ENCODE measurements at places on chromosomes 1 and 21. TPM values are rescaled to one million over a fixed set of nuclear protein-coding genes. Genes with fewer than 3 reads are reported as not detected.

Gene MFAP2
- 25.9 TPM for total RNA-seq

Gene PIAS3
- 23.3 TPM for total RNA-seq

Gene CHRM3
- total RNA-seq: 0.29 TPM

Gene ARMH1
- 1.9 TPM for total RNA-seq

Gene ANXA9
- 0.48 TPM for total RNA-seq

Gene MROH7
- total RNA-seq: 2.4 TPM

- DNase-seq: no peak
Measured at GRCh38 chr1:231625975-231626534, 535 bp upstream of the DISC1 start.

GRCh38 chr1:77850082-77850481 is 38.3 kb upstream of the NEXN start:
- DNase-seq: no peak

DNA sequence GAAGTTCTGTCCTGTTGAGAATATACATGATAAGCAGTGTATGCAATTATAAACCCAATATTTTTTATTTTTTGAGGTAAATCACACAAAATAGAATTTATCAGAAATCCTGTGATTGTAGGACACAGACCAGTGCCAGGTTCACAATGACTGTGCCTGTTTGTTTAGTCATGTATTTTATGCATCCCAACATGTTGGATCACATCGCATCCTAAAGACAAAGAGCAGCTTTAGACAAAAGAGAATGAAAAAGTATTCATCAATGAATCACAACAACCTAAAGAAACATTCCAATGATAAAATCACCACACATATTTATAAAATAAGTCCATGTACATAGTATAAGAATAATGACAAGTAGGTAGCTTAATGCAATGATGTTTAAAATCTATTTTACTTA is 53.2 kb upstream of the LRRC8D start:
- DNase-seq: no peak

DNA sequence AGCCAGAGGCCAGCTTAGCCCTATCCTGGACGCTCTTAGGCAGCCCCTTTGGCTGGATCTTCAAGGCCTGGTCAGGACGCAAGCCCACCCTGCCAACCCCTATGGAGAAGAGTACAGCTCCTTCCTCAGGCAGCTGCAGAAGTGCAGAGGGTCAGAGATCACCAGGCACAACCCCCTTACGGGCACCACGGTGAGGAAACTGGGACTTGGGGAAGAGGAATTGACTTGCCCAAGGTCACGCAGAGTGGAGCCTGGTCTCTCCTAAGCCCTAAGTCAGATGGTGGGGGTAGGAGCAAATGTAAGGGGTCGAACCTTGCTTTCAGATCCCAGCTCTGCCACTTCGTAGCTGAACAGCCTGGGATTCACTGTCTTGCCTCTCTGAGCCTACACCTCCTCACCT is 3.7 kb downstream of the E2F2 start:
- DNase-seq: no peak

DNA sequence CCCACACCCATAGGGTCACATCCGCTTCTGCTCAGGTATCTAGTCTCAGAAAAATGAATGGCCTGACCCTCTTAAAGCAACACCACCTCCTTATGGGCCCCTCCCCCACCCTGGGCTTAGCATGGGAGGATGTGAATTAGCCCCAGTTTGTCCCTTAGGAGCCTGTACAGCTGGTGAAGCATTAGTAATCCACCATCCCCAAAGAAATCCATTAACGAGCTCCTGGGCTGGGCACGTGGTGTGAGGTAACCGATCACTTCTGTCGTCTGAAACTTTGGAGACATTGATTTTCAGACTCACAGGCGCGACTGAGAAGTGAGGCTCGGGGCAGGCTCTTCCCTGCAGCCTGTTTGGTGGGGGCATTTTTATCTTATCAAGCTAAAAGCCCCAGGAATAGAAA is 10.5 kb downstream of the RASSF5 start:
- no peak for DNase-seq

- DNase-seq: no peak
Measured at GRCh38 chr1:185936641-185937040, 202.4 kb downstream of the HMCN1 start.

DNA sequence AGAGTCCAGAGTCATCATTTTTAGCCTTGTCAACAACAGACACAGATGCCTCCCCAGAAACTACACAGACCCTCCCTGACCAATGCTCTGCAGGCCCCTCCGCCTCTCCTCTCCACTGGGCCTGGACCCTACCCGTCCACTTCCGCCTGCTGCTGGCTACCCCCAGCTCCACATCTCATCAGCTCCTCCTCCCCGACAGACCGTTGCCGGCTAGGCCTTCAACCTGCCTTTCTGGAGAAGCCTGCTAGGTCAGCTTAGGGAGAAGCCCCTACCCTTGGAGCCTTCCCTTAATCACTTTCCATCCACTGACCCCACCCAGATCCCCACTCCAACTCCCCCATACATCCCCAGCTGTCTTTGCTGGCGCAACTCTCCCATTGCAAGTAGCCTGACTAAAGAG is 1.4 kb downstream of the TRIM17 start:
- no peak for DNase-seq

GRCh38 chr21:29172282-29172681 is 41.8 kb downstream of the MAP3K7CL start:
- DNase-seq: no peak

- no peak for DNase-seq
Measured at GRCh38 chr1:184672013-184672726, 82.5 kb downstream of the EDEM3 start.

- DNase-seq: no peak
Measured at GRCh38 chr1:195898924-195899323, 709.3 kb downstream of the KCNT2 start.

- no peak for DNase-seq
Measured at GRCh38 chr1:205480349-205480985, 24.0 kb upstream of the CDK18 start.

Data from mesenteric fat pad (tissue), 1 donor.